NCI-H1417 treated with DMSO at 0.1 percent for 48 hours (cell line): ENCODE measurements at places on chromosomes 11 and 22.

DNA sequence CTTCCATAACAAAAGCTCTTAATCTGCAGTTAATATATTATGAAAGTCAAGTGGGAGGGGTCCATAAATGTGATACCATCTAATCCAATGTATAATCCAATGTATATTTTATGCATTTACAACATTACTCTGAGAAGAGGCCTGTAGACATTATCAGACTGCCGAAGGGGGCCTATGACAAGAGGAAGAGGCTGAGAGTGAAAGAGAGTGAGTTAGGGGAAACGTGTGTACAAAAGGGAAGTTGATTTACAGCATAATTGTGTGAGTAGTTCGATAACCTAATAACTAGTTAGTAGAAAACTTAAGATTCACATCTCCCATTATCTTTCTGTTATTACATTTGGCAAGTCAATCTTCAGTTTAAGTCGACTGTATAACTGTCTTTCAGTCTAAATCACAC lies 86.6 kb downstream of the DDX10 start:
- DNase-seq = no peak

DNA sequence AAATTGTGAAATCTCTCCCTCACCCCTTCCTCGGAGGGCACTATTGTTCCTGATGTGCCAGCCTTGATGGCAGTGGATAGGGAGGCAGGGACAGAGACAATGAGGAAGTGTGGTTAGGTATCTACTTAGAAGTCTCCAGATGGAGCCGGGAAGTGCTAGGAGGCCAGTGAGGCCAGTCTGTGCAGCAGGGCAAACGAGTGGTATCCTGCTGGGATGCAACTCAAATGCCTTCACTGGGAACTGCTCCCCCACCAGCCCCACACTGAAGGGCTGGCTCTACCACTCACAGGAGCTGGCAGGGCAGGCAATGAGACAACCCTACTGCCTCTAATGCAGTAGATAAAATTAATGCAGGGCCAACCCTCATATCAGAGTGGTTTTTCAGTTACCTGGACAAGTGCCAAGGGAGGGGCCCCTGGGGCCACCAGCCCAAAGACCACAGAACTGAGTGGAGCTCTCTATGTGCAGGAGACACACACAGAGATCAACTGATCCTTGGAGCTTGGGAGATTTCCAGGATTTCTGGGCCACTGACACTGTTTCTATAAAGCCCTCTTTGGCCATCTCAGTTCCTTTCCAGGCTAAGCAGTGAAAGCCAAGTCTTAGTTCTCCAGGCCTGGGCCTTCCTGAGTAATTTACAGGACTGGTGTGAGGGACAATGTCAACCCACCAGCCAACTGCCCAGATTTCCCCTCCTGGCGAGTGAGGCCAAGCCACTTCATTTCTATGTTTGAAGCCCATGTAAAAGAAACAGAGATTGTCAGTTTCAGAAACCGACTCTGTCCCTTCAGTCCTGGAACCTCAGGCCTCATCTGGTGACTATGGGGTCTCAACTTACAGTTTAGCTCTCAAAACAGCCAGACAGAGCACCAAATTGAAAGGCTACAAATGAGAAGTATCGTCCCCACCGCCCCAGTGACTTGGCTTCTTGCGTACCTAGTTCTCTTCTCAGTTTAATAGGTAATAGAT lies 4.1 kb downstream of the MIF start:
- DNase-seq = no peak

DNA sequence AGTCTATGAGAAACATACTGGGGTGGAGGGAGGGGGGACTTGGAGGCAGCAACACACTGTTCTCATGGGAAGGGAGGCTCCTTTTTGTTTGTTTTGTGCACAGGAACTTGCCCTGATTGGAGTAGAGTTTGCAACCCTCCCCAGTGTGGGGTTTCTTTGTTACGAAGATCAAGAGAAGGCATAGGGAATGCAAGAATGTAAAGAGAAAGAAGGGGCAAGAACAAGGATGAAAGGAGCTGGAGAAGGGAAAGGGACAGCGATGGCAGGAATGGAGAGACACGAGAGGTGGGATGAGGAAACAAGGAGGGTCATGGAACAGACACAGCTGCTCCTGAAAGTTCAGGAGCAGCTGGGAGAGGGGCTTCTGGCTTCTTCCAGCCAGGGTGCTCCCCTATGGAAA lies 611.7 kb downstream of the NTM start:
- no peak for DNase-seq

GRCh38 chr22:30752771-30753170 lies 58.1 kb downstream of the OSBP2 start:
- no peak for DNase-seq

GRCh38 chr22:24443668-24444067 lies 16.3 kb downstream of the ADORA2A start:
- no peak for DNase-seq

DNA sequence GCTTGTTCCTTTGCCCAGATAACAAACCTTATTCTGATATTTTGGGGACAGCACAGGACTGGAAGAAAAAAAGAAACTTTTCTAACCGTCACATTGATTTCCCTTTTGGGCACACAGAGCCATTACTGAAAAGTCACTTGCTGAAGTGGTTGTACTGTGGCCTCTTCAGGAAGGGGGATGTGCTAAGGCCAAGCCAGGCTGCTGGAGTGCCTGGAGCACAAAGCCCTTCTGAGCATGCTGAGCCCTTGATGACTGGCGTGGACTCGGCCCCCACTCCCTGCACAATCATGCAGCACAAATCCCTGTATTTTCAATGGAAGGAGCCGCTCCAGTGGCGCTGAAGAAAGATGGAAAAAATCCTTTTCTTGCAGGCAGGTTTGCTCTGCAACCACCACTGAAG lies 164.2 kb downstream of the NTM start:
- no peak for DNase-seq

- DNase-seq = no peak
Measured at GRCh38 chr11:15665368-15665871, 550.7 kb downstream of the INSC start.

- DNase-seq = no peak
Measured at GRCh38 chr11:287821-288477, 977 bp upstream of the PGGHG start.

GRCh38 chr11:59643390-59643789 lies 25.4 kb downstream of the PATL1 start:
- no peak for DNase-seq

- no peak for DNase-seq
Measured at GRCh38 chr11:46541593-46542371, 52.0 kb downstream of the AMBRA1 start.

- DNase-seq = no peak
Measured at GRCh38 chr22:49899530-49899929, 18.7 kb downstream of the ALG12 start.

DNA sequence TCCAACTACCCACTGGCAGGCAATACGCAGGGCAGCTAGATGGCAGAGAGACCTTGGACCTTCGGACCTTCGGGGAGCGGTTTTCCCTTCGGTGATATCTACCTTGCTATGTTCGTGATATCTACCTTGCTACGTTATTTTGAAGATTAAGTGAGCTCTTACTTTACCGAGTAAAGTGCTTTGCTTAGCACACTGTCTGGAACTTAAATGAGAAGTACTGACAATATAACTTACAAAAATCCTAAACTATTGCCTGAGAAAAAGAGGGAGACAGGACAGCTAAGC lies 1.0 kb upstream of the PRDM10 start:
- no peak for DNase-seq

- DNase-seq = peak; percentile 52
Measured at GRCh38 chr11:2186669-2187279, 15.2 kb upstream of the TH start.

DNA sequence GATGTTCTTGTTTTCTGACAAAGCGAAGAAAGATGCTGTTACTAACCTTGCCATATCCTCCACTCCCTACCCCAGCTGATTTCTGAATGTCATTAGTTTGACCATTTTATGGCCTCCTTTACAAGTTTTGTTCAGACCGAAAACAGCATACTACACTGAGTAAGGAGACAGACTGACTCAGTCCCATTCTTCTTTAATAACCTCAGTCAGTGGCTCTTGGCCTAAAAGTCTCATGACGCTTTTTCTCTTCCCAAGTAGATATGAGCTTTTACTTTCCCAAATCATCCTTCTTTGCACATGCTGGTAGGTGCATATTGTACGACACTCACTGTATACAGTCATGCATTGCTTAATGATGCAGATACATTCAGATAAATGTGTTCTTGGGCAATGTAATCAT lies 8.0 kb upstream of the FIBIN start:
- no peak for DNase-seq

GRCh38 chr11:110984147-110984546 lies 261.4 kb upstream of the POU2AF2 start:
- DNase-seq = no peak
